CD8-positive, alpha-beta memory T cell (primary cell): ENCODE measurements at places on chromosomes 4 and X. TPM values are rescaled to one million over a fixed set of nuclear protein-coding genes. Genes with fewer than 3 reads are reported as not detected.

The PAGE1 gene
- not detected for total RNA-seq

The PALLD gene
- total RNA-seq: 0.35 TPM

The HOPX gene
- 171 TPM for total RNA-seq

The XPNPEP2 gene
- total RNA-seq: 0.29 TPM

The GAGE2A gene
- total RNA-seq: not detected

The IL1RAPL1 gene
- not detected for total RNA-seq

The PDE6B gene
- 9.3 TPM for total RNA-seq

The PRSS12 gene
- not detected for total RNA-seq

The SLIT2 gene
- total RNA-seq: not detected

The MAGEB3 gene
- not detected for total RNA-seq

The PGM2 gene
- total RNA-seq: 65.9 TPM

The TMEM35A gene
- total RNA-seq: not detected

DNA sequence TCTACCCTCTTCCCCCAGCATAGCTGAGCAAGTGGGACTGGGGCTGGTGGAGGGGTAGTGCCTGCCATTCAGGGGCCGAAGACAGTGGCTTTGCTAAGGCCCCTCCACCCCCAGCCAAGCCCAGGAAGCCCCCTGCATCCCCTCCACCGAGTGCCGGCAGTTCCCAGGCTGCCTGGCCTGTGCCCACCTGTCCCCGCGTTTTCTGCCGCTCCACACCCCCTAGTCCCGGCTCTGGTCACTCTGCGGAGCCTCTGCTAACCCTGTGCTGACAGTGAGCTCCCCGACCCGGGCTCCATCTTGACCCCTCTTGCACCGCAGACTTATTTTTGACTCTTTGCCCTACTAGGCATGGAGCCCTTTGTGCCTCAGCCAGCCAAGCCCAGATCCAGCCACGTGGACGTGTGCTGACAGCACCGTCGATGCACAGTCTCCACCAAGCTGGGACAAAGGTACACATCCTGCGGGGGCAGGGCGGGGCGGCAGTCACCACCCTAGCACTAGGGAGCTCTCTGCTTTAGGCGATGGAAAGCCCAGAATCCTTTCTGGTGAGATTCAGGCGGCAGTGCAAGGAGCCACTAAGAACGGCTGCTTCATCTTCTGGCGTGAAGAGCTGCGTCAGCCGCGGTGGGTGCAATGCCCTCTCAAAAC is 96.6 kb downstream of the PHKA2 start:
- DNase-seq: no peak

GRCh38 chrX:78800694-78801093 is 53.2 kb downstream of the LPAR4 start:
- no peak for DNase-seq

GRCh38 chr4:40507977-40508376 is 121.7 kb downstream of the RBM47 start:
- DNase-seq: no peak

GRCh38 chr4:129581305-129581704 is 485.4 kb downstream of the C4orf33 start:
- DNase-seq: no peak

DNA sequence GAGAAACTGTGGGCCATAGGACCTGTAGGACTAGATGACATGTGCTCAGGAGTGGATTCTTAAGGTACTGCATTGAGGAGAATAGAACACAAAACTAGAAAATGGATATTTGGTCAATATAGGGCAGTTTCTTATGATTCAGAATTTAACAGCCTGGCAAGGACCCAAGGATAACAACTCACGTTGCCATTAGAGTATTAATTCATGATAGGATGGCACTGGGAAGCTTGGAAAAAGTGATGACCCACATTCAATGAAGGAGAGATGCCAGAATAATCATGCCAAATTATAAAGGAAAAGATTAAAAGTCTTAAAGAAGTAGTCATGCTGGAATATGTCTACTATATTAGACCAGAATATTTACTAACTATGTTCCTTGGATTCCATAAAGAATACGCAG is 594.5 kb downstream of the ANKRD50 start:
- no peak for DNase-seq

GRCh38 chr4:94363136-94363655 is 20.6 kb upstream of the HPGDS start:
- DNase-seq: no peak

DNA sequence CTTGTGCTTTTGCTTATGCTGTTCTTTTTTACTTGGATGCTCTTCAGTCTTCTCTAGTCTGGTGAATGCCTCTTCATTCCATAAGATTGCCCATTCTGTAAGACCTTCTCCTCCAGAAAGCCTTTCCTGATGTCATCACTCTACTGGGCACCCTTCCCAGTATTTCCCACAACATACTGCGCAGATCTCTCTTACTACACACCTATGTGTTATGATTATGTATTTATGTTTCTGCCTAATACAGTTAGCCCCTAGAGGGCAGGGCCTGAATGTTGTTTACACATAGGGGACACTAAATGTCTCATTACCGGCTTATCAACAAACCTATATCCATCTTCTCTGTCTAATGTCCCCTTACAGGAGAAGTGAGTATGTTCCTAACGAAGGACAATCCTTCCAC is 21.1 kb downstream of the AIFM1 start:
- DNase-seq: no peak

- no peak for DNase-seq
These were observed 33.7 kb upstream of the MSL3 start for GRCh38 chrX:11724122-11725017.

GRCh38 chr4:16259889-16260246 is 33.6 kb upstream of the TAPT1 start:
- no peak for DNase-seq

DNA sequence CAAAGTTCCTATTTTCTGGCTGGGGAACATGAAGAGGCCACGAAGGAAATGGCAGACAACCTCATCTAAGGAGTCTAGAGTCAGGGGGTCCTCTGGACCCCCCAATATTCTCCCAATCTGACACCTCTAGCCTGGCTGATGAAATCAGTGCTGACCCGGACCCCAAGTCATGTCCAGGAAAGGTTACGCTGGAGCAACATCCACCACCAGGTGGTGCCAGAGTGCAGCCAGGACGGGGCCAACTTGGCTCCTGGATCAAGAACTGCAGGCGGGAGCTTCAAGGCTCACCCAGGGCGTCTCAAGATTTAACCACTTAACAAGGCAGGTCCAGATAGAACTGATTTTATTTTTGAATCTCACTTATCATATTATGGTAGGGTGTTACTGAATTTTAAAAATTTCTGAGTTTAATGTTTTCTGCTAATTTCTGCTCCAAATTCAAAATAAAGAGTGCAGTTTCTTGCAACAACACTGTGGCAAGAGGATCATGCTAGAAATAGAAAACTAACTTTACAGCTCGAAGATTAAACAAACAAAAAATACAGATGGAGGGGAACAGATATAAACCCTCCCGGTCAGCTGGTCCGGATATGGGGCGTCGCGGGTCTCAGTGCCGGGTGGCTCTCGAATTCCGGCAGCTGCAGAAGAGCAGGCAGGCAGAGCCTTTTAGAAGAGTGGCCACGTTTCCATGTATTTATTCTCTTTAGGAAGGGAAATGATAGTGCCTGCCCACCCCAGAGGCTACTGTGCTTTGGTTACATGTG is 135.5 kb downstream of the AFAP1 start:
- peak; percentile 82 for DNase-seq

DNA sequence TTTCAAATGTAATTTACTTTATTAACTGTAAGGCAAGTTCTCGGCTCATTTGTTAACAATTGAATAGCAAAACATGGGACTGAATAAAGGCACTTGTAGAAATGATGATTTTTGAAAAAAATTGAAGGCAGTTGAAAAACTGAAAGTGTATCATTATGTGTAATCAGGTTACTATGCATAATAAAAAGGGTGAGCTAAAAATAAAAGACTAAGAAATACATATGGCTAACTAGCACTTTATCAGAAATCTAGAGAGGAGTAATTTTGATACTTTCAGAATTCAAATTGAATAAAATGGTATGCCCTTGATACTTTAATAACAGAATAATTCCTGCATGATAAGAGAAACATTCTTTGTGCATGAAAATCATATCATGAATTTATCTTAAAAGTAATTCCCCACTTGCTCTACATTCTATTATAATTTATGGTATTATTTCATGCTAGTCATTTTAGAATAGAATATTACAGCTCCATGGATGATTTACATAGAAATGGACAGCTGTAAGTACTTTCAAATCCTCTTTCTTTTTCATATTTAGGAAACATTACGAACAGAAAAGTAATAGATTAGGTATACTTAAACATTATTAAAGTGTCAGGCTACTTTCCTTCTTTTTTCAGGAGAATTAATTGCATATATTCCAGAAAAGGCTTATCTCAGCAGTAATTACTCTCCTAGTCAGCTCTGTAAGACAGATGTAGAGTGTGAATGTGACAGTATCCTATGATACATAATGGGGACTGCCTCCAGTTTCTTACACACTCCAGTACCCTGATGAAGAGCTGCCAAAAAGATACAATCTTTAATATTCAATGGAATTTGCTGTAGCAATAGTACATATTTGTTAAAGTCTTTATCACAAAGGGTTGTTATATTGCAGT is 697.3 kb downstream of the CCSER1 start:
- no peak for DNase-seq

GRCh38 chrX:153336121-153336894 is 2.4 kb downstream of the ZNF275 start:
- DNase-seq: no peak

- DNase-seq: no peak
These were observed 705.1 kb downstream of the CENPC start for GRCh38 chr4:66840178-66840577.

- no peak for DNase-seq
These were observed 21.8 kb downstream of the SPANXC start for GRCh38 chrX:141220342-141221008.

DNA sequence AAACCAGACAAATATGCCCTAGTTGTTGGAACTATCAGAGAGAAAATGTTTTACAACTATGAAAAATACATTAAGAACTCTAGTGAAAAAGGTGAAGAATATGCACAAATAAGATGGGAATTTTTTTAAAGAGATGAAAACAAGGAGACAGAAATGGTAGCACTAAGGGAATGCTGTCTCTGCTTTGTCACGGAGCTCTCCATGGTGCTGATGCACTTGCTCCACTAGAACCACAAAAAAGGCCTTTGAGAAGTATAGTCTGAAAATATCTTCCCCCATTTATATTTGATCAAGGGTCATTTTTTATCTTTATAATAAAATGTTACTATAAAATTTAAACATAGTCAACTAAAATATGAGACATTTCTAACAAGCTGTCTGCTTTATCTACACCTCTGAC is 1655.5 kb upstream of the AGA start:
- DNase-seq: no peak

GRCh38 chr4:114879916-114880669 is 233.3 kb downstream of the NDST4 start:
- no peak for DNase-seq

DNA sequence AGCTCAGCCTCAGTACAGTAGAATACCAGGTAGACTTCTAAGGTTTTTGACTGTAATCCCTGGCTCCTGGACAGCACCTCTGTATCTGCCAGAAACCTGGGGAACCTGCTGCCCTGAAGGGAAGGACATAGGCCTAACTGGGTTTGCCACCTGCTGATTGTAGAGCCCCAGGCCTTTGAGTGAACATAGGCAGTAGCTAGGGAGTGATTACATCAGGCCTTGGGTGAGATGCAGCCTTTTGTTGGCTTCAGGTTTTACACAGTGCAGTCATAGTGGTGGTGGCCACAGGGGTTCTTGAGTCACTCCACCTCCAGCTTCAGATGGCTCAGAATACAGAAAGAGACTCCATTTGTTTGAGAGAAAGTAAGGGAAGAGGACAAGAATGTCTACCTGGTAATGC is 19.3 kb downstream of the IQCM start:
- DNase-seq: no peak

GRCh38 chr4:56626963-56627362 is 54.1 kb downstream of the HOPX start:
- DNase-seq: no peak

DNA sequence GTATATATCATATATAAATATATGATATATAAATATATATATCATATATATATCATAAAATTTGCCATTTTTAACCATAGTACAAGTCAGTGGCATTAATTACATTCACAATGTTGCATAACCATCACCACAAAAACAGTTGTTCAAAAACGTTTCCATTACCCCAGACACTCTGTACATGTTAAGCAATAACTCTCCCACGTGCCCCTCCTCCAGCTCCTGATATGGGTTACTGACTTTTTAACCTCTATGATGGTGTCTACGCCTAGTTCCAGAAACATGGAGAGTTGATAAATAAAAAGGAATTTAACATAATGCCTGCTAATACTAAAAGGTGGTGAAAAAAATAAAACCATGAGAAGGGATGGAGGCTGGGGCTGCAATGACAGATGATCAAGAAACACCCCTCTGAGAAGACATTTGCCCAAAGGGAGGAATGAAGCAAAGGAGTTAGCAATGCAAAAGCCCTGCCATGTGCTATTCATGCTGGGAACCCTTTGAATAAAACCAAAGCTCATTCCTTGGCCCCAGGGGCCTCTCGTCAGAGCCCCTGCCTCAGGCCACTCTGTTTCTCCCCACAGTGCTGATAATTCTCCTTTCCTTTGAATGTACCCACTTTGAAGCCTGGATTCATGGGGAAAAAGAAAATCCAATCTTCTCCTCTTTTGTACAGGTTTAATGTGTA is 144.3 kb downstream of the NWD2 start:
- no peak for DNase-seq

DNA sequence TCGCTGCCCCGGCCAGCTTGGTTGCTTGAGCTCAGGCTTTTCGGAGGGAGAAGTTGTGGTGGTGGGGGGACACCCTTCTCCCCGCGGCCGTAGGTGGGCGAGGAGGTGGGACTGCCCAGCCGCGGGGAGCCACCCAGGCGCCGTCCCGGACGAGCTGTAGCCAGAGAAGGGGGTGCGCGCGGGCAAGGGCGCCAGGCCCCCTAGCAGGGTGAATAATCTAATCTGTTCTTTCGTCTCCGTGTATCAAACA is 3.1 kb downstream of the MID1IP1 start:
- no peak for DNase-seq

DNA sequence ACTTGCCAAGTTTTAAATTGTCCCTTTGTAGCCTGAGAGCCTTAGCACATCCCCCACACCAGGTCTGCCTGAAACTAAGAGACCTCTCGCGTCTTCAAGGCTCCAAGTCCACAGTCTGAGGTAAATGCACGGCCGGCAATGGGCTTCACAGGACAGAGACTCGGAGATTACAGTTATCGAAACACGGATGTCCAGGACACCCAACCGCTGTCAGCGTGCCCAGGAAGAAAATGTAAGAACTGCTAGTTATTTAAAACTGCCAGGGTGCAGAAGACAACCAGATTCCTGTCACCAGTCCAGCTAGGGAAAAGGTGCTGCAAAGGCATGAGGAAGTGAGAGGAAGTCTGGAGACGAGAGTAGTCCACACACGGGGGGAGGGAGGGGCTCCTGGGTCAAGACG is 28.9 kb downstream of the ZNF827 start:
- DNase-seq: no peak

- no peak for DNase-seq
These were observed 99.5 kb upstream of the KLHL13 start for GRCh38 chrX:118216087-118216486.

GRCh38 chr4:41918278-41918677 is 17.0 kb upstream of the TMEM33 start:
- no peak for DNase-seq

DNA sequence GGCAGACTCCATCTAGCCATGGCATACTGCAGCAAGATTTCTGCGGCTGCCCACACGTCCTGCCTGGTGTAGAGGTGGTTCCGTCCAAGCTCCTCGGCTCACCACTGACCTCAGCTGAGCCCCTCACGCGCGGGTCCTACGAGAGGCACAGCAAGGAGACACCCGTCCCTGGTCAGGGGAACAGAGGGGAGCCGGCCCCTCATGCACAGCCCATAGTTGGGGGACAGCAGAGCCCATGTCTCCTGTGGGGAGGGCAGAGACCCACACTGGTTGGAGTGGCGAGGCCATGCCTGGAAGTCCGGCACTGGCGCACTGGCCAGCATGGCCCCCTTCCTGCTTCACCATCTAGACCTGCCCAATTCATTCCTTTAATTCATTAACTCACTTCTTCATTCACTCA is 80.8 kb downstream of the HTRA3 start:
- DNase-seq: no peak
